ENCODE measurements at places on chromosomes 6 and 20.
A peak's percentile ranks its signal among the peaks of the same experiment; 100 is the strongest.

GRCh38 chr6:96582436-96582835, 19.5 kb downstream of the FHL5 start:
- no peak overlapping the region for H3K4me3 ChIP-seq
- no peaks in the 10 kb centered on the region for H3K27me3 ChIP-seq
- H3K36me3 ChIP-seq: no peaks in the 10 kb centered on the region
- no peak for DNase-seq
- H3K27ac ChIP-seq: no peak overlapping the region
- H3K4me1 ChIP-seq: no peaks in the 10 kb centered on the region

DNA sequence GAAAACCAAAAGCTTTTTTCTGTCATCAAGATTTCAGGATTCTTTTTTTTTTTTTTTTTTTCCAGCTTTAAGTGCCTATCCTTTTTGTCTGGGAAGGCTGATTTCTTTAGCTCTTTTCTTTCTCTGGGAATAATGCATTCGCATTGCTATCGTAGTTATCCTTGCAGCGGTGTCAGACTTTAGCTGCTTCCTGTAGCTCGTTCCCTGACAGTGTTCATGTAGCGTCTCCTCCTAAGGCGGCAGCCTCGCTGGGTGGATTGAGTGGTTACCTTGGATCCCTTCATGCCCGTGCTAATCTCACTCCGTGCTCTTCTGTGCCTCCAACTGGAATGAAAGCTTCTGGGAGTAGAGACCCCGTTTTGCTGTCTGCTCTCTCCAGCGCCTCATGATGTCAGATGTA, 43.1 kb downstream of the UST start:
- H3K27ac ChIP-seq: no peak overlapping the region
- DNase-seq: no peak
- H3K36me3 ChIP-seq: no peaks in the 10 kb centered on the region
- H3K4me1 ChIP-seq: no peaks in the 10 kb centered on the region
- no peaks in the 10 kb centered on the region for H3K27me3 ChIP-seq
- no peak overlapping the region for H3K4me3 ChIP-seq

- no peaks in the 10 kb centered on the region for H3K4me1 ChIP-seq
- no peaks in the 10 kb centered on the region for H3K36me3 ChIP-seq
- no peaks in the 10 kb centered on the region for H3K27me3 ChIP-seq
Observed at GRCh38 chr6:121503589-121503991, 68.1 kb downstream of the GJA1 start.

DNA sequence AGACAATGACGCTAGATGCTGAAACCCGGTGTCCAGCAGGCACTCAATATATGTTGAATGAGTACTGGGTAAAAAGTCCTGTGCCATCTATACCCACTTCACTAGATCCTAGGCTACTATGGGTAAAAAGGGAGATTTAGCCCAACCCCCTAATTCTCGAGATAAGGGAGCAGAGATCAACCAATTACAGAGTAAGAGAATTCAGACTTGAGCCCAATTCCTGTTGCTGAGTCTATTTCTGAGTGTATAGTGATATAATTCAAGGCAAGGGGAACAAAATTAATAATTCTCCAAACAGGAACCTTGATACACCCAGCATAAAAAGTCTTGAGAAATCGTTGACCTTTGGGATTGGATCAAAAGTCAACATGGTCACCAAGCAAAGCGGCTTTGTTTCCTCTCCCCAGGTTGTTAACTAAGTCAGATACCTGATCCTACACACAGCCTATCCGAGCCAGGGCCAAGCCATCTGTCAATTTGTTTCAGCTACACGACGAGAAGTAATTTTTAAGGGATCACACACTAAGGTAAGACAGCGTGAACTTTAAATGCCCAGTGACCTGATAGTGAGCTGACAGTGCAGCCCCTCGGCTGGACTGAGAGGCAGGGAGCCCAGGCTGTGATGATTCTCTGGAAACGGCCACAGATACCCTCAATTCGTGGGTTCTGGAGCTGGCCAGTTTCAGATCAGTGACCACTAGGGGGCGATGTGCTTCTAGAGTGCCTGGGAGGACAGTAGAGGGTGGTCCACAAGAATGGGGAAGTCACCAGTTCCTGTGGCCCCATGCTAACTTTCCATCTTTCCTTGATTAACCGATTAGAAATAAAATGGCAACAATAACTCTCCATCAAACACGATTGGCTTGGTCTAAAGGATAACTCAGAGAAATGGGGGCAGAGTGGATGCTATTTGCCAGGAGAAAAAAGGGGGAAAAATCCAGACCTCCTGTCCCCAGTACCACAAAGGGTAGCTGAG, 46.2 kb downstream of the SLC22A23 start:
- H3K4me1 ChIP-seq: no peaks in the 10 kb centered on the region
- H3K27ac ChIP-seq: no peak overlapping the region
- peak; percentile 59 for DNase-seq
- H3K27me3 ChIP-seq: no peaks in the 10 kb centered on the region
- H3K4me3 ChIP-seq: no peak overlapping the region

GRCh38 chr6:40550202-40551101, 36.7 kb downstream of the LRFN2 start:
- H3K4me1 ChIP-seq: no peaks in the 10 kb centered on the region
- H3K27me3 ChIP-seq: no peaks in the 10 kb centered on the region
- H3K27ac ChIP-seq: no peak overlapping the region

- no peak overlapping the region for H3K27ac ChIP-seq
- no peak for DNase-seq
- H3K4me3 ChIP-seq: no peak overlapping the region
- peaks cover 22% of the 10 kb centered on the region for H3K4me1 ChIP-seq
- no peaks in the 10 kb centered on the region for H3K36me3 ChIP-seq
Observed at GRCh38 chr6:139529420-139529819, 155.0 kb upstream of the CITED2 start.

- H3K27ac ChIP-seq: no peak overlapping the region
- peaks cover 61% of the 10 kb centered on the region for H3K4me1 ChIP-seq
- H3K4me3 ChIP-seq: no peak overlapping the region
- H3K27me3 ChIP-seq: no peaks in the 10 kb centered on the region
- peaks cover 6% of the 10 kb centered on the region for H3K36me3 ChIP-seq
- DNase-seq: no peak
Observed at GRCh38 chr6:151387175-151387970, 4.0 kb downstream of the ZBTB2 start.

DNA sequence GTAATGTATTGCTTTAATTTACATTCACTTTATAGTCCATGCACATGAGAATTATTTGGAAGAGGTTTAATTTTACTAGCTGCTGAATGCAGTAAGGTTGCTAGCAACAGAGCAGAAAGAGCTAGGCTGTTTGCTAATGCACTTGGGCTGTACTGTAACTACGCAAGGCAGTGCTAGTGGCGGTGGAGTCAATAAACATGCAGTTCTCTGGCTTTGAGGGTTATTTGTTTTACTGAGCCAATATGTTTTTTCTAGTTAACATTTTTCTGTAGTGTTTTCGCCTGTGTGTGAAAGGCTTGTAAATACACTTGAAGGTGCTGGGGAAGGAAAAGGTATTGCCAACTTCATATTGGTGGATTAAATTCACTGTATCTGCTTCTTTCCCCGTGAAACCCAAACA, 112.8 kb downstream of the BTBD3 start:
- H3K27ac ChIP-seq: no peak overlapping the region
- no peak for DNase-seq
- H3K27me3 ChIP-seq: no peaks in the 10 kb centered on the region
- H3K4me3 ChIP-seq: no peak overlapping the region

- H3K27ac ChIP-seq: no peak overlapping the region
- H3K4me1 ChIP-seq: peaks cover 18% of the 10 kb centered on the region
- no peaks in the 10 kb centered on the region for H3K27me3 ChIP-seq
- peak overlapping the region; percentile 43 for H3K4me3 ChIP-seq
Observed at GRCh38 chr6:33018904-33019303, 9.5 kb upstream of the HLA-DOA start.

GRCh38 chr6:88268508-88268907, 102.4 kb upstream of the CNR1 start:
- no peak for DNase-seq
- H3K27ac ChIP-seq: no peak overlapping the region
- no peaks in the 10 kb centered on the region for H3K4me1 ChIP-seq
- H3K4me3 ChIP-seq: no peak overlapping the region
- no peaks in the 10 kb centered on the region for H3K36me3 ChIP-seq

GRCh38 chr6:149065658-149066556, 251.6 kb upstream of the TAB2 start:
- DNase-seq: peak; percentile 75
- peaks cover 33% of the 10 kb centered on the region for H3K4me1 ChIP-seq
- H3K27ac ChIP-seq: no peak overlapping the region

GRCh38 chr20:9068841-9069663, at the start of gene PLCB4:
Gene PLCB4 (plus strand): TSS chr20:9069087. CDS start chr20:9307815, 238,728 bp downstream.
- no peaks in the 10 kb centered on the region for H3K4me1 ChIP-seq
- no peak within 1 kb of the TSS for H3K4me3 ChIP-seq
- DNase-seq: no peak

GRCh38 chr20:43284486-43284885, 94.8 kb upstream of the PTPRT start:
- no peaks in the 10 kb centered on the region for H3K4me1 ChIP-seq
- H3K4me3 ChIP-seq: no peak overlapping the region
- H3K27me3 ChIP-seq: no peaks in the 10 kb centered on the region
- no peak for DNase-seq

GRCh38 chr6:139277587-139277986, 14.2 kb downstream of the TXLNB start:
- no peaks in the 10 kb centered on the region for H3K27me3 ChIP-seq
- H3K4me1 ChIP-seq: peaks cover 18% of the 10 kb centered on the region
- H3K27ac ChIP-seq: no peak overlapping the region

DNA sequence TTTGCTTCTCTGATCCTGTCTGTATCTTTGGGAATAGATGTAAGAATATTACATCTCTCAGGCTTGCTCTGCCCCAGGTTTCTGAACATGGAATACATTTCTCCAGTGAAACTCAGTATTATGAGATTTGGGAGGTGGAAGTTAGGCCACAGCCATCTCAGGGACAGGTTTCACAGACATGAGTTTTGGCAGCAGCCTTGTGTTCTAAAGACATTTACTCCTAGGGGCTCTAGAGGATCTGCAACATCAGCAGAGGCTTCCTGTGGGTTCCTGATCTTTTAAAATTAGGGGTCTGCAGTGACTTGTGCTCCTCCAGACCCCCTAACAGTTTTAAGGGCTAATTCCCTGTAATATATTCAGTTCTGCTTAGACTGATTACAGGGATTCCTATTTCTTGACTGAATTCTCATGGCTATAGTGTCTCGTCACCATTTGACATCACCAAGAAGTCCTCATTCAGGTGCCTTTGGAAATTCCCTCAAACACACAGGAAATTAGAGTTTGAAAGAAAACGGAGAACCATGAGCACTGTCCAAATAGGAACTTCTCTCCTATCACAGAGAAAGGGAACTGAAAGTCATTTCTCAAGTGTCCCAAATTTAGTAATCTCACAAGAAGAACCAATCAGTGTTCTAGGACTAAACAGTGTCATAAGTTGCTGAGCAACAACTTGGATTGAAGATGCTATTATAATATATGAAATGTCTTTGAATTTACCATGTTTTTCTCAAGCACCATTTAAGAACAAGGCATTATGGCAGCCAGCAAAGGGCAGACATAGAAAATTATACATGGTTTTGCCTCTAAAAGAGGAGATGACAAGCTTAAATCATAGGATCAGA, 2.5 kb upstream of the HLA-DRA start:
- peaks cover 8% of the 10 kb centered on the region for H3K4me1 ChIP-seq
- no peak for DNase-seq
- H3K27ac ChIP-seq: no peak overlapping the region
- no peaks in the 10 kb centered on the region for H3K36me3 ChIP-seq
- H3K4me3 ChIP-seq: no peak overlapping the region
- H3K27me3 ChIP-seq: no peaks in the 10 kb centered on the region

- no peak overlapping the region for H3K27ac ChIP-seq
- no peaks in the 10 kb centered on the region for H3K4me1 ChIP-seq
- H3K36me3 ChIP-seq: no peaks in the 10 kb centered on the region
- no peak overlapping the region for H3K4me3 ChIP-seq
- no peaks in the 10 kb centered on the region for H3K27me3 ChIP-seq
Observed at GRCh38 chr20:23631981-23632710, 5.6 kb downstream of the CST3 start.

DNA sequence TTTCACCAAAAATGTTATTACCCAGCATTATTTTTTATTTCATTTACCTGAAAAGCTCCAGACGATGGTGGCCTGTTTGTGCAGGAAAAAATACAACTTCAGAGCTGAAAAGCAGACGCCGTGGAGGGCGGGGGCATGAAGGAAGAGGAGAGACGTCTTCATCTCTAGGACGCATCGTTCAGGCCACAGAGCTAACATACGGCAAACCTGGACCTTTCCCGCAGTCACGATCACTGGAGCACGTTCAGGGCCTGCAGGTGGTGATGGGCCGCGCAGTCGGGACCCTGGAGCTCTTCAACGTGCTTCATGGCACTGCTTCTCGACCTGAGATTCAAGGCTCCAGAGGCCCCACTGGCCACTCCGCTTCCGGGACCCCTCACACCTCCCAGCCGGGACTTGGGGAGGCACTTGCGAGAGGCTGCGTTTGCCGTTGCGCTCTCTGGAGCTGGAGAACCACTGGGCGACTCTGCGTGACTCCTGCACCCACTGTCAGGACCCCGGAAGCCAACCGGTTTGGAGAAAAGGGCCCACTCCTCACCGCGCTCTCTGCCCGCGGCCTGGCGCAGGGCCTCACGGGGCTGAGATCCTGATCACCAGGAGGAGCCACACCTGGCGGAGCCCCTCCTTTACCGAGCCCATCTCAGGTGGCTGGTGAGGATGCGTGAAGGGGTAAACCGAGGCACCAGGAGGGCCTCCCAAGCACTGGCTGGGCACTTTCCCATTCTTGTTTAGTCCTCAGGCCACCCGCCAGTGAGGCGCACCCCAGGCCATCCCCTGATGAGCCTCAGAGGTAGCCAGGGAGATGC, 164.4 kb upstream of the AFDN start:
- no peak overlapping the region for H3K27ac ChIP-seq
- H3K4me3 ChIP-seq: no peak overlapping the region
- no peak for DNase-seq
- H3K36me3 ChIP-seq: no peaks in the 10 kb centered on the region
- no peaks in the 10 kb centered on the region for H3K4me1 ChIP-seq

- peak overlapping the region; percentile 87 for H3K4me3 ChIP-seq
- no peak for DNase-seq
- no peak overlapping the region for H3K27ac ChIP-seq
- H3K4me1 ChIP-seq: peaks cover 74% of the 10 kb centered on the region
- H3K27me3 ChIP-seq: no peaks in the 10 kb centered on the region
- H3K36me3 ChIP-seq: no peaks in the 10 kb centered on the region
Observed at GRCh38 chr20:36463212-36464061, 77.9 kb upstream of the MYL9 start.

DNA sequence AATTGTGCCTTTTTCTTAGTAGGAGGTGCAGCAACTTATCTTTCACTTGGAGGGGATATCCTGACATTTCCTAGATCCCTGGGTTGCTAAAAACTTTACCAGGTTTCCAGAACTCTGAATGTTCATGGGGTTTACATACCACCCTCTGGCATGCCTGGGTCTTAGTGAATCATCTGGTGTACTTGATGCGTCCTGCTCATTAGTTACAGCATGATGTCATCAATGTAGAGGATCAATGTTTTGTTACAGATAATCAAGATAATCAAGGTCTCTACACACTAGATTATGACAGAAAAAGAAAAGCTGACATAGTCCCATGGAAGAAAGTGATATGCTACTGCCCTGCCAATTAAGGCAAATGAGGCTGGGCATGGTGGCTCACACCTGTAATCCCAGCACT, 27.0 kb downstream of the FITM2 start:
- no peak for DNase-seq
- no peaks in the 10 kb centered on the region for H3K27me3 ChIP-seq
- H3K4me1 ChIP-seq: no peaks in the 10 kb centered on the region
- H3K36me3 ChIP-seq: no peaks in the 10 kb centered on the region

GRCh38 chr6:106906232-106906631, 68.3 kb downstream of the CD24 start:
- no peak overlapping the region for H3K27ac ChIP-seq
- no peaks in the 10 kb centered on the region for H3K36me3 ChIP-seq
- H3K4me3 ChIP-seq: no peak overlapping the region

Measured in CD8-positive, alpha-beta memory T cell (primary cell).